ENCODE measurements at places on chromosomes 6 and 20. TPM values are rescaled to one million over a fixed set of nuclear protein-coding genes. Genes with fewer than 3 reads are reported as not detected.

- no peaks in the 10 kb centered on the region for H3K36me3 ChIP-seq
- H3K27me3 ChIP-seq = peaks cover 13% of the 10 kb centered on the region
- no peaks in the 10 kb centered on the region for H3K4me1 ChIP-seq
- DNase-seq = no peak
Observed at GRCh38 chr20:19440660-19441527, 228.5 kb downstream of the SLC24A3 start.

DNA sequence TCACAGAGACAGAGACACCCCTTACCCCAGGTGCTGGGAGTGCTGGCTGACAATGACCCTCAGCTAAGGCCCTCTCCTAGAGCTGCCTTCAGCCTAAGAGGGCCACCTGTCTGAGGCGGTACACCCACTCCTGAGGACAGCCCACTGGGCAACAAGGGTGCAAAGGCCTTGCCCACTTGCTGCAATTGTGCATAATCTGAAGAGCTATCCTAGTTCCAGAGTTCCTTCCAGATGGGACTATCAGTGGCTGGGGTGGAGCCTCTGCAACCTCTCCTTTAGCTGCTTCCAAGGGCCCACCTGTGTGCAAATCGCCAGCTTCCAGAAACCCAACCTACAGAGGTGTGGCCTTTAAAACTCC lies 87.5 kb downstream of the PREX1 start:
- no peaks in the 10 kb centered on the region for H3K27me3 ChIP-seq
- no peaks in the 10 kb centered on the region for H3K36me3 ChIP-seq
- H3K27ac ChIP-seq = no peak overlapping the region
- no peak overlapping the region for H3K4me3 ChIP-seq

GRCh38 chr6:89066940-89067646 lies 13.5 kb upstream of the PNRC1 start:
- H3K27ac ChIP-seq = no peak overlapping the region
- no peaks in the 10 kb centered on the region for H3K27me3 ChIP-seq
- H3K4me1 ChIP-seq = peaks cover 7% of the 10 kb centered on the region
- H3K36me3 ChIP-seq = no peaks in the 10 kb centered on the region
- no peak overlapping the region for H3K4me3 ChIP-seq

DNA sequence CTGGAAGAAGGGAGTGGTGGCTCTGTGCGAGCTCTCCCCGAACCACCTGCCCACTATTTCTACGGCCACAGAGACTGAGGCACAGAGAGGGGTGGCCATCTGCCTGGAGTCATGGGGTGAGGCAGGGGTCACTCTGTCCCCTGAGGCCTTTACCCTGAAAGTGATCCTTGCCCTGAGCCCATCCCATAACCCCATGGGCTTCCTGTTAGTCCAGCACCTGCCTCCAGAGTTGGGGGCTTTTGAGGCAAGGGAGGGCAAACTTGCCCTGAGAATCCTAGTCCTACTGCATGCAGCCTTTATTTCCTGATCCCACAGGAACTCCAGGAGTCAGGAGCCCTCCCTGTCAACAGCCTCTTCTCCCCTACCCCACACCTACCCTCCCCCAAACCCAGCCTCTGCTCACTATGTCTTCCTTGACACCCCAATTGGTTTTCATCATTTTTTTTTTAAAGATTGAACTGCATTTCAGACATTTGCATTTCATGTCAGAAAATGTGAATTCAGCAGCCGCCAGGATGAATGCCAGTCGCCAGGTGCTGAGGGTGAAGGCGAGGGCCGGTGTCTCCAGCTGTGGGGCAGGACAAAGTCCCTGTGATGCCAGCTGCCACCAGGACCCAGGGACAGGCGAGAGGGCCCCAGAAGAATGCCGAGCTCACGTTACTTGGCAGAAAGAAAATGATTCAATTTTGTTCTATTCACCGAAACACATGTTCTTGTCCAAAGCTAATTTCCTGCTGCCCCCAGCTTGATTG lies 47.6 kb upstream of the NNAT start:
- H3K27ac ChIP-seq = no peak overlapping the region
- DNase-seq = no peak
- no peak overlapping the region for H3K4me3 ChIP-seq

DNA sequence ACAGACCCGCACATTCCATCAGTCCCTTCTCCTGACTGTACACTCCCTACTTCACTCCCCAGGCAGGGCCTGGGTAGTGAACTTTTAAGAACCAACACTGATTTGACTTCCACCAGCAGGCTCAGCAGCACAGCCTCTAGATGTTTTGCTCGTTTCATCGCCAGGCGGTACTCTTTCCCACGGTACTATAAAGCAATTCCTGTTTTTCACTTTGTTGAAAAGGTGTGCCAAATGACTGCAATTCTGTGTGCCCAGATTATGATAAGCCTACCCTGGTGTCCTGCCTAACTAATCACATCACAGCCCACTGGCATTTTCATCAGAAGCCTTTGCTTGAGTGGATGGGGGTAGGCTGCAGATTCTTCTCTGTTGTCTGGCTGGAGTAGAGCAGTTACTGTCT lies 12.9 kb upstream of the WTAP start:
- no peak overlapping the region for H3K4me3 ChIP-seq
- no peaks in the 10 kb centered on the region for H3K36me3 ChIP-seq
- no peak for DNase-seq
- H3K4me1 ChIP-seq = peaks cover 5% of the 10 kb centered on the region
- no peaks in the 10 kb centered on the region for H3K27me3 ChIP-seq
- H3K27ac ChIP-seq = no peak overlapping the region

GRCh38 chr6:55176958-55177357 lies 2.6 kb downstream of the HCRTR2 start:
- H3K36me3 ChIP-seq = no peaks in the 10 kb centered on the region
- no peak for DNase-seq
- H3K27ac ChIP-seq = no peak overlapping the region
- H3K27me3 ChIP-seq = peaks cover 54% of the 10 kb centered on the region
- H3K4me1 ChIP-seq = peaks cover 4% of the 10 kb centered on the region

GRCh38 chr6:142429195-142429594 lies 127.4 kb downstream of the ADGRG6 start:
- no peak overlapping the region for H3K4me3 ChIP-seq
- no peaks in the 10 kb centered on the region for H3K4me1 ChIP-seq
- no peaks in the 10 kb centered on the region for H3K27me3 ChIP-seq
- H3K36me3 ChIP-seq = peaks cover 35% of the 10 kb centered on the region
- no peak overlapping the region for H3K27ac ChIP-seq

- H3K4me1 ChIP-seq = peaks cover 2% of the 10 kb centered on the region
- H3K27ac ChIP-seq = no peak overlapping the region
- H3K4me3 ChIP-seq = no peak overlapping the region
- no peak for DNase-seq
Observed at GRCh38 chr6:25706314-25707014, 48.1 kb upstream of the SLC17A4 start.

GPR63 gene
- 3.0 TPM for total RNA-seq

DNAAF9 gene
- 29.9 TPM for total RNA-seq

COL11A2 gene
- 4.3 TPM for total RNA-seq

Data from progenitor cell of endocrine pancreas (in vitro differentiated cells).